ENCODE measurements at places on chromosomes 11 and 22.
A peak's percentile ranks its signal among the peaks of the same experiment; 100 is the strongest.

DNA sequence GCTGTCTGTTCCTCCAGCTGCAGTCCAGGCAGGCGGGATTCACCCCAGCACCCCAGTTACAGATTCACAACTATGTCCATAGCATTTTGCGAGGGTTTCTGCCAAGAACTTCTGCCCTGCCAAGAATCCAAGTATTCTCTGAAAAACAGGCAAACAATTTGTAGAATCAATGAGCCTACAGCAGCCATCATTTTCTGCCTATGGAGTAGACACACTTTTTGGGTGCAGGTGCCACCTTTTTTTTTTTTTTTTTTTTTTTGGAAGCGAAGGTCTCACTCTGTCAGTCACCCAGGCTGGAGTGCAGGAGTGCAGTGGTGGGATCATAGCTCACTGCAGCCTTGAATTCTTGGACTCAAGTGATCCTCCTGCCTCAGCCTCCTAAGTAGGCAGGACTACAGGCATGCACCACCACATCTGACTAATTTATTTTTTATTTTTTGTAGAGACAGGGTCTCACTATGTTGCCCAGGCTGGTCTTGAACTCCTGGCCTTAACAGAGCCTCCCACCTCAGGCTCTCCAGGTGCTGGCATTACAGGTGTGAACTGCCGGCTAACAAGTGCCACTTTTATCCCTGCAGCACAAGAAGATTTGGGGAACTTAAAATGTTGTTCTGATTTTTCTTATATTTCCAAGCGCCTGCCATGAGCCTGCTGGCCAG is 195.1 kb downstream of the SNX19 start:
- DNase-seq = no peak

GRCh38 chr22:39142088-39142680 is 10.3 kb downstream of the CBX7 start:
- no peak for DNase-seq

GRCh38 chr11:68206211-68206610 is 6.9 kb downstream of the KMT5B start:
- peak; percentile 82 for DNase-seq

GRCh38 chr11:47433157-47433556 is 6.9 kb upstream of the PSMC3 start:
- no peak for DNase-seq

GRCh38 chr11:106728859-106729258 is 289.4 kb downstream of the GUCY1A2 start:
- DNase-seq = no peak

DNA sequence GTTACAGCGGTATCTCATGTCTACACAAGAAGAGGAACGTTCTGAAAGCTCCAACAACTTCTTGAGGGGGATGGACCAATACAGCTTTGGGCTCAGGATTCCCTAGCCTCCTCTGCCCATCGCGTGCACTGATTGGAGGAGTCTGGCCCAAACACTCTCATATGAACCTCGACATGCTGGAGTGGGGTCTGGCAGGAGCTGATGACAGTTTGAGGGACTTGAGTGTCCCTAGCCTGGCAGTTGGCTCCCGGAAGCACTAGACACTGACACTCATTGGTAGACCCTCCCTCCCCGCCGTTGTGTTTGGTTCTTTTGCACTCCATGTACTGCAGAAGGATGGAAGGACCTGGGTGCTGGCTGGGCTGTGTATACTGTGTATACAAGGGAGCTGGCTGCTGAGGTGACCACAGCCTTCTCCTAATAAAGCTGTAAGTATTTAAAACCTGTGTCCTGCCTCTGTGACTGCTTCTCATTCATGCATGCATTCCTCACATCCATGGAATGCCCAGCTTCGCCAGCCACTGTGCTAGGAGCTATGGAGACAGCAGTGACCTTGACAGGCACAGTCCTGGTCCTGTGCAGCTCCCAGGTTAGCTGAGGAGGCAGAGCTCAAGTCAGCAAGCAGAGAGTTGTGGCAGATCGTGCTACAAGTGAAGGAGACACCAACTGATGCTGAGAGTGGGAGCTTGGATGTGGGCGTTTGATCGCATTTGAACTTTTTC is 27.9 kb downstream of the ADAMTS15 start:
- DNase-seq = no peak

GRCh38 chr22:20604092-20604747 is 96.8 kb downstream of the MED15 start:
- DNase-seq = no peak

- no peak for DNase-seq
Observed at GRCh38 chr22:32204856-32205722, at the start of gene RFPL2. Gene RFPL2 (minus strand): TSS chr22:32205073. CDS start chr22:32202451, 2,622 bp downstream.

DNA sequence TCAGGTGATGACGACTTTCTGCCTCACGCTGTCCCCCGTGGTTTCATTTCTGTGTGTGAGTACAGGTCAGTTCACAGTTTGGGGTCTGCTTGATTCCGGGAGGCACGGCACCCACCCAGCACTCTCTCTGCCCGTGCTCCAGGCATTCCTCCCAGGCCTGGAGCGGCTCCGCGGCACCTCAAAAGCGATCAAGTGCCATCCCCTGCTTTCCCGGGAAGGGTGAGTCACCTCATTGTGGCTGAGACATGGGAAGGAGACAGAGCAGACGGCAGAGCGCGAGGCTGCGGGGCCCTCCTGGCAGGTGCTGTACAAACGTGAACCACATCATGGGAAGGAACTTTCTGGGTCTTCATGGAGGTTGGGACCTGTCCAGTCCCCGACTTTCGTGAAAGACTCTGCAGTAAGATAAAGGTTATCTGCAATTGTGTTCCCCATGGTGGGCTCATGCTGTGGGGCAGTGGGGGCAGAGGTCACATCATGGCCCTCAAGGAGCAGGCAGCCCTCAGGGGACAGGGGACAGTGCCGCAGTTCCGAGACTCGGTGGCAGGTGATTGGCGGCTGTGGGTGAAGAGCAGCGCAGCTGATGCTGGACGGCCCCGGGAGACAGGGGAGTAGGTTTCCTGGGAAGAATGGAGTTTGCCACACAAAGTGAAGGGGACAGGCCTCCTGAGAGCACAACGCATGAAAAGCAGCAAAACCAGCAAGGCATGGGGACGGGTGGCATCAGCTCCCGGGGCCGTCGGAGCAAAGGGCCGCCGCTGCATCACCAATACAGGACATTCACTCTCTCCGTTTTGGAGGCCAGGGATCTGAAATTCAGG is 65.3 kb downstream of the CELSR1 start:
- DNase-seq = no peak

- no peak for DNase-seq
Observed at GRCh38 chr11:567629-568292, 7.0 kb downstream of the RASSF7 start.

DNA sequence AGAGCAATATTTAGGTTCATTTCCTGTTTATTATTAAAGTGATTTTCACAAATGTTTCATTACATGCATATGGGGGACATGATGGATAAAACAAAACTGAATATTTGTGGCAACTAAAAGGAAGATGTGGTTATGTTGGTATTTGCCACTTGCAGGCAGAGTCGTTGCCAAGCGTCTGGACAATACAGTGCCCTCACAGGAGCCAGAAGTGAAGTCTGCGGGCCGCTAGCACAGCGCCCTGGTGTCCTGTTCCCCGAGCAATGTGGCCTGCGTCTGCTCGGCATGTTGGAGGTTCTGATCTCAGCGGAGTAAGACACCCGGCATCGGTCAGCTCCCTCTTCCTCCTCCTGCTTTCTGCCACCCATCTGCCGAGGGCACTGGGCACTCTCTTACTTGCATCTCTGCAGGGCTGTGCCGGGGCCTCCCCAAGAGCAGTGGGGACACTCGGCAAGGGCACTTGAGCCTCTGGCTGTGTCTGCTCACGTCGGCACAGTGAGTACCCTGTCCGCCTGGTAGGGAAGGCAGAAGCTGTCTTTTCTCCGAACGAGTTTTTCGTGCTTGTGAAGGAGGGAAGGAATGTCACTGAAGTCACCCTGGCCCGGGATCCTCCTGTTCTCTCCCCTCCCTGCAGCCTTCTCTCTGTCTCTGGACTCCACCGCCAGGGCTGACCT is 10.5 kb upstream of the TTLL12 start:
- DNase-seq = no peak

DNA sequence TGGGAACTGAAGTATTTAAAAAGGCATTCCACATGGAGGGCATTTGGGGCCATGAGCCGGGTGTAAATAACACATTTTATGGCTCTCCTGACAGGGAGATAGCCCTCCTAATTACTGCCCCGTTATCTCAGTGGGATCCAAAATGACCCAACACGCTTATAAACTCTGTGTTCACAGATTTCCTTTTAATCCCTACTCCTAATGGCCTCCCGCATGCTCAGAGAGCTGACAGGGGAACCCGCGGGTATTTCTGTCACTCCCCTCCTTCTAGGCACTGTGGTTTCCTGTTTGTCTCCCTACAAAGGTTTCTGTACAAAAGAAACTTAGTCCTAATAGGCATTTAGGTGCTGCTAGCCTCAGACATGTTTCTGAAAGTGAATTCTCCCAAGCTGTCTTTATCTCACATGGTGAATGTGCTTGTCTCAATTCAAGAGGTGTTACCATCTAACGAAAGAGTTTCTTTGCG is 202.8 kb upstream of the SEZ6L start:
- DNase-seq = no peak

- no peak for DNase-seq
Observed at GRCh38 chr22:42544686-42545085, 9.1 kb upstream of the SERHL2 start.

GRCh38 chr11:47264521-47264920 is 5.4 kb upstream of the MADD start:
- no peak for DNase-seq

- no peak for DNase-seq
Observed at GRCh38 chr11:78187366-78188285, 800 bp downstream of the KCTD21 start.

DNA sequence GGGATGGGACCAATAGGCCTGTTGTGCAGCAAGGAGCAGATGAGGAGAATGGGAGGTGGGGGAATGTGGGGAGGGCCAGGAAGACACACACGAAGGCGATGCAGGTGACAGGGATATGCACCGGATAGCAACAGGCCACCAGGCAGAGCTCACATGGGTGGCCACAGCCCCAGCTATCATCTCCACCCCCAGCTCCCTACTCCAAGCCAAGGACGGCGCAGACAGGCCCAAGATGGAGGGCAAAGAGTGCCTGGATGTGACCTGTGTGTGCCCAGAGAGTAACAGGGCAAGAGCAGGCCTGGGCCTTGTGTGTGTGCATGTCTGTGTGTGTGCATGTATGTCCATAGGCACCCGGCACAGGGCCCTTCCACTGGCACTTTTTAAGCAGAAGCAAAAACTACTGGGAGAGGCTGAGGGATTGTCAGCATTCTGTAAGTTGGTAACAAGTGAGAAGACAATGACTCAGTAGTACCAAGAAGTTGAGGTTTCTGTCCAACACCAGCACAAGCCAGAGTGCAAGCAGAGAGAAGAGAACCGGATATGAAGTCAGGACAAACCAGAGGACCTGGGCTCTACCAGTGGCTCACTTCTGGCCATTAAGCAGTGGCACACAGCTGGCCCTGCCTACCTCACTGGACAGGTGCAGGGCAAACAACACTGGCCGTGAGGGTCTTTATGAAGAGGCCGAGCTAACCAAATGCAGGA is 36.4 kb downstream of the NRXN2 start:
- DNase-seq = no peak

GRCh38 chr22:23219822-23220484 is 39.6 kb downstream of the BCR start:
- peak; percentile 97 for DNase-seq

- DNase-seq = no peak
Observed at GRCh38 chr11:22416462-22416861, 78.3 kb downstream of the SLC17A6 start.

DNA sequence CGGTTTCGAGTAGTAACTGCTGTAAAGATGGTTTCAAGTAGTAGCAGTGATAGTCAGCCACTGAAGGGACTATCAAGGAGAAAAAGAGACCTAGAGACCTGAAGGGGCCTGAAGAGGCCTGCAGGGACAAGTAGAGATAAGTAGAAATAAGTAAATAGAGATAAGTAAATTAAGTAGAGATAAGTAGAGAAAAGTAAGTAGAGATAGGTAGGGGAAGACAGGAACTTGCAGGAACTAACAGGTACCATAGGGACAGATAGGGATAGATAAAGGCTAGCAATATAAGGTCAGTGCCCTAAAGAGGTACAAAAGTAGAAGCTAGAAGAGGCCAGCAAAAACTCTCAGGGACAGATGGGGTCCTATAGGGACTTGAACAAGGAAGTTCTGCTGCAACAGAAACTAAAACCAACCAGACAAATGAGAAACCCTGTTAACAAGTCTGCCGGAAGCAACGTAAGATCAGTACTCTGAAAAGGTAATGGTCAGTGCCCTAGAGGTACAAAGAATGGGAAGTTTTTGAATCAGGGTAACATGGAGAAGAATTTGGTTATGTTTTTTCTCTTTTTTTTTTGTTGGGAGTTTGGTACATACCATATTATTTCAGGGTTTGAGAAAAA is 9.6 kb upstream of the SC5D start:
- DNase-seq = no peak

- no peak for DNase-seq
Observed at GRCh38 chr11:133930767-133931448, 25.9 kb downstream of the IGSF9B start.
